ENCODE measurements at places on chromosomes 2 and 18.

DNA sequence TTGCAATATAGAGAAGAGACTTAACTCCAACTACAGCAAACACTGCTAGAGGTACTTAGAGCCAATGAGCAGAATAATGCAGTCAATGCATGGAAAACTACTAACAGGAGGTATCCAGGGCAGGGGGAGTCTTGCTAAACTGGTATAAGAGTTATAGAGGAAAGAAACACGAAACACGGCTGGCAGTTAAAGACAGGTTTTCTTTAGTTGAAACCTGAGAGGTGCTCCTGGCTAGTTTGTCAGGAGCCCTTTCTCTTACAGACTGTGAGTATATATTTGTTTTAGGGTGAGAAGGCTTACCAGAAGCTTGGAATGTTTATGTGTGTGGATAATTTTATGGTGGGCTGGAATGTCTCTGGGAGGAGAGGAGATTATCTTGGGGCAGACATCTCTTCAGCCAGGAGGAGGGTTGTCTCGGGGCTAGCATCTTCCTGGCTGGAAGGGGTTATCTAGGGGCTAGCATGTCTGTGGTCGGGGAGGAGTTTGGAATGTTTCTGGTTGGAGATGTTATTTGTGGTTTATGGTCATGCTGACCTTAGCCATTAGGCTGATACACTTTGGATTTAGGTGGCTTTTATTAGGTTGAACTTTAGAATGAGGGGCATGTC lies 1048.8 kb downstream of the DPP10 start:
- no peak for DNase-seq

DNA sequence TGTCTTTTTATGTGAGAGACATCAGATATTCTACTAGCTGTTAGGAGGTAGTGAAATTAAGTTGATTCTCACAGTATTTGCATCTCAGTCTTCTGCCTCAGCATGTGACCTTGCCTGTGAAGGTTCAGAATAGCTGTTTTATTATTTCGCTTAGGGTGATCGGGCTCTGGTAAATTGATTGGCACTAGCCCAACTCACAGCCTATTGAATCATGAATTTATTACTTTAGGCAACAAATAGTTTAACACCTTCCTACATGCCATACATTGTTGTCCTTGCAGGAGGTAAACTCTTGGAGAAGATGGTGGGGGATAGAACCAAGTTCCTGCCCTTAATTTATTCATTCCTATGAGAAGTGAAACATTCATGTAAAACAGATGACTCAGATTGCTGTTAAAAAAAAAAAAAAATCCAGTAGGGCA lies 101.9 kb downstream of the GPD2 start:
- no peak for DNase-seq

DNA sequence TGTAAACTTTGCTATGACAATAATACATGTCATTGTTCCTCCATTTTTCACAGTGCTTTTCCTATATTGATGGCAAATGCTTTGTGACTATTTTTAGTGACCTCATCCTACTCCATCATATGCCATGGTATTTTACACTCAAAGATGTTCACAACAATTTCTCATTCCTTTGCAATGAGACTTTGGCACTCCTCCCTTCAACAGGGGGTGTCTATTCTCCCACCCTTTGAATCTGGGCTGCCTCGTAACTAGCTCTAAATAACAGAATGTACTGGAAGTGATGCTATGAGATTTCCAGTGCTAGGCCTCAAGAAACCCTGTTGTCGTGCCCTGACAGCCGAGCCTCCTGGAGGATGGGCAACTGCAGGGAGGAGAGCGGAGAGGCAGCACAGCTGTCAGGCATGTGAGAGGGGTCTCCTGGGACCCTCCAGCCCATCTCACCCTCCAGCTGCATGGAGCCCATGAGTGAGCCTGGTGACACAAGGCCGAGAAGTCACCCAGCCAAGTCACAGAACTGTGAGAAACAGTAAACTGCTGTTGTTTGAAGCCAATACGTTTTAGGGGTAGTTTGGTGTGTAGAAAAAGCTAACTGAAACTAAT lies 103.1 kb upstream of the APCDD1 start:
- DNase-seq: no peak

DNA sequence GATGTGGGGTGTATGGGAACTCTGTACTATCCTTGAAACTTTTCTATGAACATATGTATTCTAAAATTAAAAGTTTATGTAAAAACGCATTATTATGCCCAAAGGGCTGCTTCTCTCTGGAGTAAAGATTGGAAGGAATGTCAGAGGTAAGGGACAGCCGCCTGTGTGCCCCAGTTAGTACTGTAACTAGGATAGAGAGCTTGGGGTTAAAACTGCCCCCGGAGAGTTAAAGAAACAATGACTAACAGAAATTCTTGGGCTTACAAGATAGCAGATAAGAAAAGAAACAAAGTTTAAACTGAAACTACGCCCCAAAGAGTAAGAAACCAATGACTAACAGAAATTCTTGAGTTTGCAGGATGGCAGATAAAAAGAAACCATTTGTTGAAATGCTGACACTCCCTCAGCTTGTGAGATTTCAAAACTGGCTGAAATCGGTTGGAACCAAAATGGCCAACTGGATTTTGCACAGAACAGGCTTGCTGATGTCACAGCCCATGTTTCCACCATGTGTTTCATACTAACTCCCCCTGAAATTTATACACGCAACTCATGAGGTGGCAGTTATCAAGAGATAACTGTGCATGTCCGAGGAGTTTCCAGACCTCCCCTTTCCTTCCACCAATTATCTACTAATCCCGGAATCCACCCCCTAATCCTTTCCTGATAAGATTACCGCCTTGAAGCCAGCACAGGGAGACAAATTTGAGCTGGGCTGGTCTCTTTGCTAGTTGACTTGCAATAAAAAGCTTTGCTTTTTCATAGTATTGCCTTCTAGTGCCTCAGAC lies 8.7 kb upstream of the TXNDC2 start:
- DNase-seq: no peak

- DNase-seq: no peak
Measured at GRCh38 chr2:223155956-223156355, 104.0 kb downstream of the KCNE4 start.

GRCh38 chr2:67476809-67477790 lies 80.0 kb downstream of the ETAA1 start:
- DNase-seq: no peak

Measured in stimulated activated CD4-positive, alpha-beta T cell treated with anti-CD3 and anti-CD28 coated beads, Interleukin-1b, Interleukin-23, amount 100 ng/mL, for 1 hour (primary cell).